Esophagus mucosa (tissue), 1 donor: ENCODE measurements at places on chromosomes 3 and 15. TPM values are rescaled to one million over a fixed set of nuclear protein-coding genes. Genes with fewer than 3 reads are reported as not detected.

- ATAC-seq = peak; percentile 73
These were observed 48.5 kb downstream of the FNDC3B start for GRCh38 chr3:172087602-172088580.

- ATAC-seq = peak; percentile 67
These were observed 623 bp downstream of the ZNF639 start for GRCh38 chr3:179323197-179324110.

- ATAC-seq = no peak
These were observed 66.6 kb downstream of the PIK3CB start for GRCh38 chr3:138768125-138768524.

DNA sequence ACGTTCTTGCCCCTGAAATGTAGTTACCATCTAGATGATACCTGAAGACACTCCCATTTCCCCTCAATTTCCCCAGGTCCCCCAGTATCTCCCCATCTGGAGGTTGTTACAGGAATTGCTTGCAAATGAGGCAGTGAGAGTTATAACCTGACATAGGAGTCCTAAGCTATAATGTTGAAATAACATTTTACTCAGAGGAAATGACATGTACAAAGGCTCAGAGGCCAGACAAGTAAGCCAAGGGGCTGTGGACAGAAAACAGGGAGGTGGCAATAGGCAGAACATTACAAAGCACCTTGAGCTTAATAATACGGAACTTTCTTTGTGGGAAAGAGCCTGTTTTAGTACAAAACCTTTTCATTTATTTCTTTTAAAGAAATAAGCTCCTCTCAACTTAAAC is 171.9 kb downstream of the FRMD5 start:
- ATAC-seq = no peak

GRCh38 chr15:22956978-22957260 is 23.2 kb downstream of the CYFIP1 start:
- ATAC-seq = no peak

GRCh38 chr3:86837871-86838270 is 153.1 kb downstream of the VGLL3 start:
- no peak for ATAC-seq

DNA sequence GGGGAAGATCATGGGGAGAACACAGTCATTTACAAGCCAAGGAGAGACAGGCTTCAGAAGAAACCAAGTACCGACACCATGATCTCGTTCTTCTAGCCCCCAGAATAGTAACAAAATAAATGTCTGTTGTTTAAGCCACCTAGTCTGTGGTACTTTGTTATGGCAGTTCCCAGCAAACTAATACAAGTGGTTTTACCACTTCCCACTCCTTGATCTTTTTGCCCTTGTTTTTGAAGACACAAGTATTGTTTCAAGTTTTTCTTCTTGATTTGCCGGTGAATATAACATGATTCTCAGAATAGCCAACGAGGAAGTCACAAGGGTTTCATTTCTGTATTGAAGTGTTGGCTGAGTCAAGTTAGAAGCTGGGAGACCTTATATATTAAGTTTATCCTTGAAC is 220.3 kb downstream of the SOX2 start:
- ATAC-seq = no peak

- ATAC-seq = no peak
These were observed 598 bp upstream of the TGFBR2 start for GRCh38 chr3:30605706-30606300.

- peak; percentile 93 for ATAC-seq
These were observed 17.4 kb downstream of the PARP14 start for GRCh38 chr3:122697952-122698620.

DNA sequence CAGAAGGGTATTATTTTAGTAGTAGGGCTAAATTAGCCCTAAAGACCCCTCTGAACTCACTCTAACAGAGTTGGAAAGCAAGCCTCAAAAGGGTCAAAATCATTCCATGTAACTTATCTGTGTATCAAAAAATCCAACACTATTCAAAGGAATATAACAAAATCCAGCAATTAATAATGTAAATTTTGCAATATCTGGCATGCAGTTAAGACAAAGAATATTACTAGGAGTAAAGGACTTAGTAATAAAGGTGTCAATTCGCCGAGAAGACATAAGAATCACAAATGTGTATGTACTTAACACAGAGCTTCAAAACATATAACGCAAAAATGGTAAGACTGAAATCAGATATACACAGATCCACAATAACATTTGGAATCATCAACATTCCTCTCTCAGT is 71.2 kb upstream of the PFN2 start:
- no peak for ATAC-seq

GRCh38 chr3:59424268-59425010 is 374.6 kb upstream of the CFAP20DC start:
- peak; percentile 38 for ATAC-seq

GRCh38 chr3:69762768-69763229 is 23.5 kb downstream of the MITF start:
- no peak for ATAC-seq

DNA sequence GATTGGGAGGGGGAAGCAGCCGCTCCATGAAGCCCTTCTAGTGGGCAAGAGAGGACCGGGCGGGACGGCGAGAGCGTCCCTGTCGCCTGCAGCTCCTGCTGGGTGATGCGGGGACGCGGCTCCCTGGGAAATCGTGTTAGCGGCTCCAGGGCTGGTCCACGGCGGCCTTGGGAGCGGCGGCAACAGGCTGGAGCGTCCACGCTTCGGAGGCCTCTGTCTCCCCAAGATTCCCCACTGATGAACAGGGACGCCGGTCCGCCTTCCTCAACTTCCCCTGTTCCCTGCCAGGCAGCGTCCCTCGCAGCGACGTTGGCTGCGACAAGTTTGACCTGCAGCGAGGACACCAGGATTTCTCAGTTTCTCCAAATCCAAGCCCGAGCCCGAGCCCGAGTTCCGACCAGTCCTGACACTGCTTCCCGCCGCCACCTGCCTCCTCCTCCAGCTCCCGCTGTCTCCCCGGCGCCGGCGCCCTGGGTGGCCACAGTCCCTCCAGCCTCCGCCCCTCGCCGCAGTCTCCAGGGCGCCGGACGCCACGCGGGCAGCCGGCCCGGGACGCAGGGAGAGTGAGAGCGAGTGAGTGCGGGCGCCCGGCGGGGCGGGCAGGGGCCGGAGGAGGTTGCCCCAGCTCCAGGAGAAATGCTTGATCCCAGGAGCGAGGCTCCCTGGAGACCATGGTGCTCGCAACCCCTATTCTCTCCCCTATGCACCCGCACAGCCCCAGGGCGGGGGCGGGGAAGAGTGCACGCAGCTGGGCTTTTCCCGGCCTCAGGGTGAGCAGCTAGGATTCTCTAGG is 78.1 kb upstream of the RNF7 start:
- peak; percentile 54 for ATAC-seq

GRCh38 chr3:45134758-45135521 is 11.2 kb downstream of the CDCP1 start:
- no peak for ATAC-seq

GRCh38 chr3:12413721-12414255 is 70.5 kb upstream of the TSEN2 start:
- no peak for ATAC-seq

DNA sequence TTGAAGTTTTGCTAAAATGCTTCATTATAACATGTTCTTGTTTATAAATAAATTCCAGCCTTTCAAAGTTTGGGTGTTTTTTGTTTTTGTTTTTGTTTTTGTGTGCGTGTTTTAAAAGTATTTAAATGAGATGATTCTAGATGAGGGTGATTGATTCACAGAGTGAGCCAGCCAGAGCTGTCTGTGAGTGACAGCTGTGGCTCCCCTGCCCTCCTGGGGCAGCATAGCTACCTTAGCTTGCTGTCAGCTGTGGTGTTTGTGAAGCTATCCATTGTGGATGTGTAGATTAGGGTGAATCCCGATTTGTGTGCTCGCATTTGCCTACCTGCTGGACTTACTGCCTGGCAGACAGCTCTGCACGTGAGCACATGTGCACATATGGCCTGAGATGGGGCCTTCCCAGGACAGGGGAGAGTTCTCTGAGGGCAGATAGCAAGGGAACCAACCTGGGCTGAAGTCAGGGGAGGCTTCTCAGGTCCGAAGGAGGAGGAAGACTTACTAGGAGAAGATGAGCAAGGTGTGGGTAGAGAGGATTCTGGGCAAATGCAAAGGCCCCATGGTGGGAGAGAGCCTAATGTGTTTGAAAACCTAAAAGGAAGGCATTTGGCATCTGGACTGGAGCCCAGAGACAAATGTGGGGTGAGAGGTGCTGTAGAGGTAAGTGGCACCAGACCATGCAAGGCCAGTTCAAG is 124.2 kb downstream of the EEFSEC start:
- ATAC-seq = no peak

- ATAC-seq = peak; percentile 39
These were observed 10.3 kb upstream of the CD47 start for GRCh38 chr3:108100906-108101660.

DNA sequence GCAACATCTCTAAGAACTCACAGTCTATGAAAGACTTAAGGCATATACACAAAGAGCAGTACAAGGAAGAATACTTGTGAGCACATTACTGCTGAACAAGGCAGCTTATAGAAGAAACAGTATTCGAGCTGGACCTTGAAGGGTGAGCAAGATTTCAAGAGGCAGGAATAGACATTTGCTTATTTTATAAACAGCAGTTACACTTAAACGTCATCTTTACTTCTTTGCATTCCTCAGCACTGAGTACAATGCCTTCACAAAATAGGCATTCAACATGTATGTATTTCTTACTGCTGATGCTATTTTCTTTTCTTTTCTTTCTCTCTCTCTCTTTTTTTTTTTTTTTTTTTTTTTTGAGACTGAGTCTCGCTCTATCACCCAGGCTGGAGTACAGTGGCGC is 205.8 kb downstream of the ZIC4 start:
- ATAC-seq = no peak

- peak; percentile 61 for ATAC-seq
These were observed at the start of gene VWA5B2 for GRCh38 chr3:184229394-184230080. Gene VWA5B2, plus strand, starts transcription at chr3:184229585. Its CDS starts 944 bp downstream, at chr3:184230529.

- ATAC-seq = peak; percentile 14
These were observed 17.3 kb downstream of the FGD5 start for GRCh38 chr3:14836049-14836468.

Gene GOLGA8O
- 1.4 TPM for total RNA-seq

Gene B3GNT5
- total RNA-seq = 70.7 TPM

Gene TM4SF4
- not detected for total RNA-seq

Gene SNX22
- 0.28 TPM for total RNA-seq

Gene SLC9A9
- 14.6 TPM for total RNA-seq

Gene VPS39
- 29.0 TPM for total RNA-seq

Gene TAMM41
- total RNA-seq = 13.6 TPM

Gene PP2D1
- not detected for total RNA-seq
